Spinal cord (tissue), 10 donors: ENCODE measurements at places on chromosomes 12 and 14.
A peak's percentile ranks its signal among the peaks of the same experiment; 100 is the strongest.

DNA sequence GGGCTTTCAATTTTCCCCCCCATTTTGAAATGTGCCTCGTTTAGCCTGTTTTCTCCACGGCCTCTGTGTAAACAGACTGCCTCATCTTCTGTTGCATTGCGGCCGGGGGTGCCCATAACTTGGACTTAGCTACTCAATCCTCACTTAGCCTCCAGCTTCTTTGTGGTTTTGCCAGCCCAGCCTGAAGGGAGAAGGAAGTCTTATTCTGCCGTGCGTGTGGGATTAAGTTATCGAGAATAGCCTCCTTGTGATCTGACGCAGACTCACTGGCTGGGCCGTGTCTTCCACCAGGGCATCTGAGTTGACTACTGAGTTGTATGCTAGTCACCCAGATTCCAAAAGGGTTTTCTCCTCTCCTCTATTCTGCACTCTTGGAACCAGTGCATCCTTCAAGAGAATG lies 8.1 kb downstream of the PRKAB1 start:
- H3K4me1 ChIP-seq = no peaks in the 10 kb centered on the region
- no peak for DNase-seq
- H3K27me3 ChIP-seq = no peaks in the 10 kb centered on the region
- H3K4me3 ChIP-seq = no peak overlapping the region
- H3K27ac ChIP-seq = no peak overlapping the region

- no peak for DNase-seq
- no peak overlapping the region for H3K4me3 ChIP-seq
- peak overlapping the region; percentile 53 for H3K27ac ChIP-seq
- H3K27me3 ChIP-seq = no peaks in the 10 kb centered on the region
- H3K4me1 ChIP-seq = peaks cover 8% of the 10 kb centered on the region
These were observed 292.3 kb downstream of the TMEM117 start for GRCh38 chr12:44127966-44128710.

GRCh38 chr12:52042706-52043385 lies 8.4 kb upstream of the NR4A1 start:
- peaks cover 52% of the 10 kb centered on the region for H3K4me1 ChIP-seq
- peaks cover 55% of the 10 kb centered on the region for H3K36me3 ChIP-seq
- no peak for DNase-seq
- no peak overlapping the region for H3K4me3 ChIP-seq
- H3K27me3 ChIP-seq = no peaks in the 10 kb centered on the region
- no peak overlapping the region for H3K27ac ChIP-seq

DNA sequence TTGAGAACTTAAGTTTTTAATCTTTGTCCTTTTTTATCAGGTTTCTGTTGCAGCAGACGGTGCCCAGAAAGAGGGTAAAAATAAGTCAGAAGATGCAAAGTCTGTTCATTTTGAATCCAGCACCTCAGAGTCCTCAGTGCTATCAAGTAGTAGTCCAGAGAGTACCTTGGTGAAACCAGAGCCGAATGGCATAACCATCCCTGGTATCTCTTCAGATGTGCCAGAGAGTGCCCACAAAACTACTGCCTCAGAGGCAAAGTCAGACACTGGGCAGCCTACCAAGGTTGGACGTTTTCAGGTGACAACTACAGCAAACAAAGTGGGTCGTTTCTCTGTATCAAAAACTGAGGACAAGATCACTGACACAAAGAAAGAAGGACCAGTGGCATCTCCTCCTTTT lies 53.5 kb downstream of the RAD52 start:
- H3K4me1 ChIP-seq = no peaks in the 10 kb centered on the region
- peaks cover 39% of the 10 kb centered on the region for H3K36me3 ChIP-seq
- no peak overlapping the region for H3K27ac ChIP-seq
- no peak overlapping the region for H3K4me3 ChIP-seq
- no peak for DNase-seq

- no peak overlapping the region for H3K4me3 ChIP-seq
- H3K27ac ChIP-seq = no peak overlapping the region
- no peaks in the 10 kb centered on the region for H3K27me3 ChIP-seq
- peaks cover 51% of the 10 kb centered on the region for H3K36me3 ChIP-seq
- no peaks in the 10 kb centered on the region for H3K4me1 ChIP-seq
These were observed 16.8 kb downstream of the GNS start for GRCh38 chr12:64742416-64742815.

DNA sequence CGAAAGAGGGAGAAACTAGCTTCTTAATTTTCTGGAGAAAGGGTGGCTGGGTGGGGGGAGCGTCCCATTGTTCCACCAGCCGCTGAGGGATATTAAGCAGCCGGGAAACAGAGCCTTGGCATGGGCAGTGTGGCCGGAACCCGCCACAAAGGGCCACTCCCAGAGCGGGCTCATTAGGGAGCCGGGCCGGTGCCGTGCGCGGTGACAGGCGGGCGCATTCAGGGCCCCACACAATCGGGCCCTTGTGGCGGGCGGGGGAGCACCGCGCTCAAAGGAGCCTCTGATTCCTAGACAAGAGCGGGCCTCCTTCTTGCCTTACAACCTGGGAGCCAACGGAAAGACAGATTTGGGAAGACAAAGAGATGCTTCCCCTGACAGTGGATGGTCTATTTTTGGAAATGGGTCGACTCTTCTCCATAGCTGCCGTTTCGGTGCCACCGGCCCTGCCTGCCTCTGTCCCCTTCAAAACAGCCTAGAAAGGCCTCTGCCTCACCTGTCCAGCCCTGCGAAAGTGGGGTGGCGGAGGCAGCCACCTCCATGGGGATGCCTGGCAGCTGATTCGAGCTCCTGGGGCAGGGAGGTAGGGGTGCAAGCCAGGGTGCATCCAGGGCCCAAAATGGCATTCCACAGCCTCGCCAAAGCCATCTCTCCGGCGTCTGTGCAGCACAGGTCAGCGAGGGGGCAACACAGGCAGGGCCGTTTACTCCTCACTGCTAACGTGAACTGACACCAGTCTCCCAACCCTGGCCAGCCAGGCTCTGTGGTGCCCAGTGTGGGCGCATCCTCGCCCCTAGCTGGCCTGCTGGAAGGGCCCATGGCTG lies 10.9 kb downstream of the CCDC85C start:
- peaks cover 16% of the 10 kb centered on the region for H3K36me3 ChIP-seq
- peak; percentile 52 for DNase-seq
- H3K27ac ChIP-seq = no peak overlapping the region
- no peaks in the 10 kb centered on the region for H3K27me3 ChIP-seq

GRCh38 chr12:22653791-22654190 lies 28.8 kb downstream of the ETNK1 start:
- no peak overlapping the region for H3K4me3 ChIP-seq
- no peak overlapping the region for H3K27ac ChIP-seq
- no peaks in the 10 kb centered on the region for H3K36me3 ChIP-seq
- no peaks in the 10 kb centered on the region for H3K4me1 ChIP-seq

GRCh38 chr14:105761842-105762241 lies 235.5 kb downstream of the TMEM121 start:
- no peaks in the 10 kb centered on the region for H3K36me3 ChIP-seq
- H3K27me3 ChIP-seq = no peaks in the 10 kb centered on the region
- no peak overlapping the region for H3K27ac ChIP-seq
- H3K4me3 ChIP-seq = no peak overlapping the region
- no peaks in the 10 kb centered on the region for H3K4me1 ChIP-seq

DNA sequence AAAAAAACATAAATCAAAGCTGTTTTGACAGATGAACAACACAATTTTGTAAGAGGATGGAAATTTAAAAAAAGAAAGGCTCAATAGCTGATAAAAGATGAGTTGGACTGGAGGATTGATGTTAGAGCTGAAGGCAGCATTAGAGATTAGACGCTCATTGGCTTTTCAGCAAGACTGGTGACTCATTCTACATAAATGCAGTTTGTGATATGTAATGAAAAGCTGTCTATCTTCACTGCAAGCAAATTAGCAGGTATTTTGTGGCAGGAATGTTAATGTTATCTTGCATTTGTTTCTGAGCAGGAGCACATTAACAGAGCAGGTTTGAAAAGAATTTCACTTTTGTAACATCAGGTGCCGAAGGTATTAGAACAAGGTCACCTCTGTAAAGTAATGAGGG lies 442.7 kb upstream of the NOVA1 start:
- DNase-seq = no peak
- no peak overlapping the region for H3K27ac ChIP-seq
- no peak overlapping the region for H3K4me3 ChIP-seq
- H3K4me1 ChIP-seq = no peaks in the 10 kb centered on the region
- no peaks in the 10 kb centered on the region for H3K27me3 ChIP-seq

- DNase-seq = no peak
- H3K27ac ChIP-seq = no peak overlapping the region
- no peaks in the 10 kb centered on the region for H3K4me1 ChIP-seq
- no peak overlapping the region for H3K4me3 ChIP-seq
- no peaks in the 10 kb centered on the region for H3K27me3 ChIP-seq
- H3K36me3 ChIP-seq = no peaks in the 10 kb centered on the region
These were observed 438.1 kb downstream of the FUT8 start for GRCh38 chr14:65850429-65851135.

DNA sequence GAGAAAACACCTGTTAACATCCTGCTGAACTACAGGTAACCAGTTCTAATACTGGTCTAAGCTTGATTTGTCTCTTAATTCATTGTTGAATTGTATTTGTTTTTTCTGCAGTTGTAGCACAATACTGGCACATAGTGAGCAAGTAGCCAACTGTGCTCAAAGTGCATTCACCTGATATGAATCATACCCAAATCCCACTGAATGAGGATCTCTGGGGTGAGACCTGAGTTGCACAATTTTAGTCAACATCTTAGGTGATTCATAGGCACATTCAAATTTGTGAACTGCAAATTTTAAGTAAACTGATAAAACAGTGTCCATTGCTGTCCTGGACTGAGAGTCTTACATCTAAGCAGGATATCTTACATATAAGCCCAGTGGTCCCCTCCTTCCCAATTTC lies 12.8 kb downstream of the KCNC2 start:
- H3K36me3 ChIP-seq = no peaks in the 10 kb centered on the region
- H3K4me1 ChIP-seq = no peaks in the 10 kb centered on the region
- no peaks in the 10 kb centered on the region for H3K27me3 ChIP-seq
- DNase-seq = no peak

- peaks cover 30% of the 10 kb centered on the region for H3K36me3 ChIP-seq
- peaks cover 2% of the 10 kb centered on the region for H3K4me1 ChIP-seq
- H3K27me3 ChIP-seq = no peaks in the 10 kb centered on the region
- no peak for DNase-seq
- H3K27ac ChIP-seq = no peak overlapping the region
These were observed 15.5 kb downstream of the REM2 start for GRCh38 chr14:22898302-22899090.

DNA sequence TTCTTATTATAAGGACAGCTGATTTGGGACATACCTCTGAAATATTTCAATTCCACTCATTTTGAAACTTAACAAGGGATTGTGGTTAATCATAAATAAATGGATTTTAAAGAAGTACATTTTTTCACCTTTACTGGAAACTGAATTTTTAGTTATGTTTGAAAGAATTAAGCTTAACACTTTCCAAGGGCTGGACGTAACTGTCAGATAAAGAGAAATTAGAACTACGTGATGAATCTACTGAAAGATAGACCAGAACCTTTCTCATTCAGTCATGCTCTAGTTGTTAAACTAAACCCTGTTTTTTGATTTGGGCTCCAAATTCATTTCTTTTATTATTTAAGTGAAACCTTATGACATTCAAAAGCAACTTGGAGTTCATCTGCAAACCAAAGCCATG lies 1892.1 kb upstream of the SEL1L start:
- DNase-seq = no peak
- H3K4me3 ChIP-seq = no peak overlapping the region
- H3K4me1 ChIP-seq = no peaks in the 10 kb centered on the region

DNA sequence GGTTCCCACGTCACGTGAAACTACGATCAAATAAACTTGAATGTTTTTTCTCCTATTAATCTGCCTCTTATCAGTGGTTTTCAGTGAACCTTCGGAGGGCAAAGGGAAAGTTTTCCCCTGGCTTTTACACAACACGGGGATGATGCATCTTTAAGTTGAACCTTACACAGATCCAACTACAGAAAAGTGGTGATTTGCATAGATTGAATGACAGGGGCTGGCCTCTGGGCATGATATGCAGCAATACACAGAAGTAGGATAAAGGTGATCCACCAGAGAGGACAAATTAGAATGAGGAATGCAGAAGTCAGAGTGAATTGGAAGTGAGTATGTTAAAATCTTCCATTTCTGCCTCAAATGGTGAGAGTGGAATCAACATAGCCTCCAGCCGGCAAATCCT lies 11.6 kb downstream of the GSG1 start:
- peaks cover 5% of the 10 kb centered on the region for H3K4me1 ChIP-seq
- no peak overlapping the region for H3K4me3 ChIP-seq
- no peak overlapping the region for H3K27ac ChIP-seq
- no peaks in the 10 kb centered on the region for H3K27me3 ChIP-seq
- no peaks in the 10 kb centered on the region for H3K36me3 ChIP-seq

- no peaks in the 10 kb centered on the region for H3K4me1 ChIP-seq
- H3K27ac ChIP-seq = no peak overlapping the region
- H3K36me3 ChIP-seq = no peaks in the 10 kb centered on the region
- H3K27me3 ChIP-seq = no peaks in the 10 kb centered on the region
- no peak for DNase-seq
- H3K4me3 ChIP-seq = no peak overlapping the region
These were observed 88.8 kb downstream of the FUT8 start for GRCh38 chr14:65501328-65501727.

GRCh38 chr14:93824518-93825234 lies 36.4 kb upstream of the PRIMA1 start:
- H3K4me3 ChIP-seq = no peak overlapping the region
- no peak for DNase-seq
- no peaks in the 10 kb centered on the region for H3K36me3 ChIP-seq
- no peaks in the 10 kb centered on the region for H3K4me1 ChIP-seq
- H3K27ac ChIP-seq = no peak overlapping the region

- DNase-seq = peak; percentile 52
- H3K27ac ChIP-seq = no peak overlapping the region
- no peaks in the 10 kb centered on the region for H3K27me3 ChIP-seq
- H3K4me1 ChIP-seq = no peaks in the 10 kb centered on the region
These were observed 216.5 kb downstream of the C12orf50 start for GRCh38 chr12:87812681-87813080.

- no peak overlapping the region for H3K4me3 ChIP-seq
- H3K27me3 ChIP-seq = no peaks in the 10 kb centered on the region
- H3K4me1 ChIP-seq = peaks cover 19% of the 10 kb centered on the region
- H3K36me3 ChIP-seq = peaks cover 78% of the 10 kb centered on the region
These were observed 10.8 kb downstream of the ANKRD9 start for GRCh38 chr14:102498678-102499265.

- H3K4me3 ChIP-seq = no peak overlapping the region
- no peaks in the 10 kb centered on the region for H3K27me3 ChIP-seq
- no peak overlapping the region for H3K27ac ChIP-seq
- DNase-seq = no peak
- H3K4me1 ChIP-seq = no peaks in the 10 kb centered on the region
- H3K36me3 ChIP-seq = no peaks in the 10 kb centered on the region
These were observed 7.0 kb upstream of the KRAS start for GRCh38 chr12:25257590-25258324.

DNA sequence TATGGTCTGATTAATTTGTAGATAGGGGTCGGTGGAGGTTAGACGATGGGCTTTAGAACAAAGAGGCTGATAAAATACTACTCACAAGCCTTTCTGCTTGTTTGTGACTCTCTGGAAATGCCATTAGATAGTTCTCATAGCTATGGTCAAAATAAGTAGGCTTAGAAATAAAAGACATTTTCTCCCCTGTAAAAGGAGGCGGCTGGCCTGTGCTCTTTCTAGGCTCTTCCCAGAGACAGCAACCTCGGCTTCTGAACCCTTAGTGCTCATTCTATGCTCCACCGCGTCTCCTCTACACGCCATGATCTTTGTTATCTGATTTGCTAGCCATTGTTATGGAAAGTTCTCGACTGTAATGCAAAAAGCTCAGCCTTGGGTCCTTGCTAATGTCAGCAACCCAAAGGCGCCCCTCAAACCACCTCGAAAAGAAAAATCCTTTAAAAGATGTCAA lies 64.5 kb downstream of the CRADD start:
- peak overlapping the region; percentile 69 for H3K27ac ChIP-seq
- H3K4me1 ChIP-seq = peaks cover 10% of the 10 kb centered on the region
- H3K36me3 ChIP-seq = no peaks in the 10 kb centered on the region
- DNase-seq = no peak
- H3K4me3 ChIP-seq = peak overlapping the region; percentile 62
